ENCODE measurements at places on chromosomes 6 and 20.

- no peak for DNase-seq
Observed at GRCh38 chr6:100379386-100379785, 85.3 kb downstream of the SIM1 start.

- DNase-seq: no peak
Observed at GRCh38 chr6:56956491-56956890, 1.6 kb downstream of the BEND6 start.

GRCh38 chr6:116511424-116512110, at the start of gene CALHM5:
TSS of gene CALHM5 (plus strand) at chr6:116511639. CDS start at chr6:116511697, 58 bp downstream.
- DNase-seq: no peak

- DNase-seq: no peak
Observed at GRCh38 chr6:134060491-134061106, 8.2 kb upstream of the SLC2A12 start.

- no peak for DNase-seq
Observed at GRCh38 chr20:47850146-47850545, 64.9 kb upstream of the SULF2 start.

GRCh38 chr6:82832811-82833210, 232.8 kb downstream of the UBE3D start:
- DNase-seq: no peak

- no peak for DNase-seq
Observed at GRCh38 chr6:15121443-15121842, 124.4 kb upstream of the JARID2 start.

GRCh38 chr6:139433631-139434419, 59.4 kb upstream of the CITED2 start:
- DNase-seq: no peak

GRCh38 chr20:58708246-58708931, 15.8 kb downstream of the NPEPL1 start:
- DNase-seq: no peak

DNA sequence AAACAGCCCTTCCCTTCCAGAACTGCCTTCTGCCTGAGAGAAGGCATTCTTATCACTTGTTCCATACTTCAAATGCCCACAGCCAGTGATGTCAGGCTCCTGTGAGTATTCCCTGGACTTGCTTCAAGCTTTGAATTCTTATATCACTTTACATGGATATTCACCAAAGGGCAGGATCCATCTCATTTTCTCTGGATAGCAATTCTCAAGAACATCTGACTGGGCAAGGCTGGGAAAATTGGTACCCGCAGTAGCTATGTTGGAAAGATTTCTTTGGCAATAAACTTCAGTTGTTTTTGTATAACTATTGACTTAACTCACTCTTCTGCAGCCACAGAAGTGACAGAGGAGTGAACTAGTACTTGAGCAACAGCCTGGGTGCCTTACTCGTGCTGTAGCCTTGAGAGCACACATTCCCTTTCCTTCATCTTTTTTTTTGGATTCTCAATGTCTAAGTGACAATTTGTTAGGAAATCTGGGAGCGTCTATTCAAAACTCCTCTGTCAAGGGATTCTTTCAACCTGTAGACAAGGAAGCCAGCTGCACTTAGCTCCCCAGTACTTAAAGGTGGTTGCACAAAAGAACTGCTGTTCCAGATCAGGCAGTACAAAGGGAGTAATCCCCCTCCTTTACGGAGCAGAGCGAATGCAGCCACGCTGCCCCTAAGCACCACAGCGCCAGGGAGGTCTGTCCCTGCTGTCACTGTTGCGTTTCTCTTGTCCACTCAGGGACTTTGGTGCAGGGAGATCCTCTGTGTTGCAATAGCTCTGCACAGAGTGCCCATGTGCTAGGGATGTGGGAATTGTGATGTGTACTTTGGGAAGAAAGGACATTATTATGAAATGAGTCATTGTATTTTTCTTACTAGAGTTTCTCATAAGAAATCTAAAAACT, 69.6 kb downstream of the JAG1 start:
- DNase-seq: no peak

DNA sequence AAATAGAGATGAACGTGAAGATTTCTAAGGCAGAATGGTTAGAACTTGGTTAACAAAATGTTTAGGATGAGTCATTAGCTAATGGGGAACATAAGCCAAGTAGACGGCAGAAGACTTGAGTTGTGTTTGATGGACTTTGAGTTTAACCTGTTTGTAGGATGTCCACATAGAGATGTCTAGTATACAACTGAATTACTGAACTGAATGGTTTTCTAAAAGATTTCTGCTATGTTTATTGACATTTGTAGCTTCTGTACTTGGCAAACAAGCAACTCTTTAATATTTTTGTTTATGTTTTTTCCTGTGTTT, 54.5 kb upstream of the DYNLRB1 start:
- no peak for DNase-seq

DNA sequence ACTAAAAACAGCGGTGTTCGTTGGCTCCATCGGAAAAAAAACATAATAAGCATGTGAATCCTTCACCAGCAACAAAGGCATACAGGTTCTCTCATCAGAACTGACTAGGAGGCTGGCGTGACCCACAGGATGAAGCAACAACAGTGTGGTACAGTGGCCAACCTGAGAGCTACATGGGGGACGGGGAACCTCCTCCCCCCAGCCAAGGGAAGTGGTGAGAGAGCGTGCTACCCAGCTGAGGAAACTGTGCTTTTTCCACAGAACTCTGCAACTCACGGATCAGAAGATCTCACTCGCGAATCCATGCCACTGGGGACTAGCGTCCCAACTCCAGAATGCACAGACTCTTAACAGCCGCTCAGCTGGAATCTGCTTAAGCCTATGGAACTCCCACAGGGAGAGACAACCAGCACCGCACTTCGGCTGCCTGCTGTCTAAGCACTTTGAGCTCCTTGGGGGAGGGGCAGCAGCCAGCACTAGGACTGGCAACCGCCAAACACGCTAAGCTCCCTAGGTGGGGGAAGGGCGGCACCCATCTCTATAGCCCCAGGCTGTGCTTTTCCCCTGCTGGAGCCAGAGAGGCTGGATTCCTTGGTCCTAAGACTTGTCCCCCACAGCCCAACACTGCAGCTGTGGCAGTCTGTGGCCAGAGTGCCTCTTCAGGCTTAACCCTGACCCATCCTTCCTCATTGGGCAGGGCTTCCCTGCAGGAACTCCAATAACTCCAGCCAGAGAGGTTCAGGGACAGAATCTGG, 538.3 kb upstream of the BTBD3 start:
- no peak for DNase-seq

GRCh38 chr20:18314786-18315406, 26.6 kb downstream of the ZNF133 start:
- no peak for DNase-seq

DNA sequence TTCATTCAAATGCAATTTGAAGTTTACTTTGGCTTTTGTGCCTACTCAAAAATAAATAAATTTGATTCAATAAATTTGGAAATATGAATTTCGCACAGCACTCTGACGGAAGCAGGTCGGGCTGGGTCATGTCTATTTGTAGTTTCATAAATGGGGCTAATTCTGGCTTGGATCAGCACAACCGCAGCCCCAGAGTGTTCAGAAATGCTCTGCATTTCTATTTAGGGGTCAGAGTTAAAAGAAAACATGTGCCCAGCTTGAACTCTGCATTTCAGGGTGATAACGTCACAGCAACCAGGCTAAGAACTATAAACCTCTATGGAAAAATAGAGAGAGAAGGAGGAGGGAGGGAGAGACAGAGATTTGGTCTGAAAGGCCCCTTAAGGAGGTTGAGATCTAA, 480.9 kb upstream of the NOX3 start:
- no peak for DNase-seq

DNA sequence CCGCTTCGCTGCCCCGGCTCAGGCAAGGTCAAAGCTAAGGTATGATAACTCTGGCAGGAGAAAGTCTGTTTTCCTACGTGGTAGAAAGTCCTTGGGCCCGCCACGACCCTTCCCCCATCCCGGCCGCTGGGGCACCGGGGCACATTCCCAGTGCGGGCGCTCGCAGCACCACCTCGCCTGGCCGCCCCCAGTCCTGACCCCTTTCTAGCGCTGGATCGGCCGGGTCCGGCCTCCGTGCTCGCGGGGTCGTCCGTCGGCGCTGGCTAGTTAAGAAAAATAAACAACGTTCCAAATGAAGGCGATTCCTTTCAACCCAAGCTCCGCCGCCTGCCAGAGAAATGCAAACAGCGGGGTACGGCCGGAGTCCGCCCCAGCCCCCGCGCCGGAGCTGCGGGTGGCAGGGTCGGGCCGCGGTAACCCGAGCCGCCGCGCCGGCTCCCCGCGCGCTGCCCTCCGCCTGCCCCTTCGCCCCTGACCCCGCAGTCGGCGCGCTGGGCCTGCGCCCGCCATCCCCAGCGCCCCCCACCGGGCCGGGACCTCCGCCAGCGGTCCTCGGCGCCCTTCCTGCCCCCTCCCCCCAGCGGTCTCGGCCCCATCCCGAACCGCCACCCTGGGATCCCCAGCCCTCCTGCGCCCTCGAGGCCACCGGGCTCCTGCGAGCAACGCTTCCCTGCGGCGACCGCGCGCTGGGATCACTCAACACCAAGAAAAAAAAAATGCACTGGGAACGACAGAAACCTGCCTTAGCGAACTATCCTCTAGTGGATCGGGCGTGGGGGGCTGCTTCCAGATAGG, 37.6 kb downstream of the NCR2 start:
- DNase-seq: no peak

GRCh38 chr20:41005361-41005729, 23.3 kb upstream of the TOP1 start:
- no peak for DNase-seq

GRCh38 chr6:114176726-114177125, 166.1 kb downstream of the HS3ST5 start:
- no peak for DNase-seq

- no peak for DNase-seq
Observed at GRCh38 chr6:124371974-124372475, 568.4 kb downstream of the NKAIN2 start.

- DNase-seq: no peak
Observed at GRCh38 chr6:125477844-125478243, 176.1 kb upstream of the HDDC2 start.

DNA sequence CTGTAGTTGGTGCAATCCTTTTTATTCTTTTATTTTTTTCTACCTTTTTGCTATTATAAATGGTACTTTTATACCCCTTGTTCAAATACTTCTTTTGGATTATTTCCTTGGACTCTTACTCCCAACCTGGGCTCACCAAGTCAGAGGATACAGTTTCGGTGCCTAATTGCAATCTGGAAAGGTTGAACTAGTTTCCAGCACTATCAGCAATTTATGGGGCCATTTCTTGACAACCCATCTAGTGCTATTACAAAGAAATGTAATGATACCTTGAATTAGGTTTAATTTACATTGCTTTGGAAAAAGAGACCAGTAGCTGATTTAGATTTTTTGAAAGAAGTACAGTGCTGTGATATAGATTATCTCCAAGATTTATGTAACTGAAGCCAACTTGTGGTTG, 5.2 kb downstream of the PTPRA start:
- DNase-seq: no peak

DNA sequence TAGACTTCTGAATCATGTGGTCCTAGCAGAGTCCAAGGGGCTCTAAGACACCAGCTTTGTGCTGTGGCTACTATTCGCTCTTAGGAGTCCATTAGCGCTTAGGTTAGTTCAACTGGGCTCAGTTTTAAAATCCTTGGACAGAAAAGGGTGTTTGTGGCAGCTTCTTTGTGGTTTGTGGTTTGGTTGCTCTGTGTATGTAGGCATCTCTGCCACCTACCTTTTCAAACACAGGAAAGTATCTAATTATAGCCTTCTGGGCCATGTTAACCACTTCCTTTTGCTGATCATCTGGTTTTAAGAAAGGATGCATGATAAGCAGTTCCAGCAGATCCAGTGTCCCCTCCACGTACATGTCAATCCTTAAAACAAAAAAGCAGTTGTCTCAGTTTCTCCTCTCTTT, 10.8 kb downstream of the GSTA4 start:
- DNase-seq: peak; percentile 40

GRCh38 chr6:156169371-156169770, 607.8 kb upstream of the ARID1B start:
- no peak for DNase-seq

GRCh38 chr20:21111416-21111815, 5.3 kb upstream of the LINC00237 start:
- no peak for DNase-seq

GRCh38 chr6:139754898-139755775, 380.7 kb upstream of the CITED2 start:
- no peak for DNase-seq

GRCh38 chr6:41892921-41893564, 2.1 kb downstream of the USP49 start:
- DNase-seq: no peak

- no peak for DNase-seq
Observed at GRCh38 chr6:85580878-85581267, 12.8 kb downstream of the SNX14 start.

DNA sequence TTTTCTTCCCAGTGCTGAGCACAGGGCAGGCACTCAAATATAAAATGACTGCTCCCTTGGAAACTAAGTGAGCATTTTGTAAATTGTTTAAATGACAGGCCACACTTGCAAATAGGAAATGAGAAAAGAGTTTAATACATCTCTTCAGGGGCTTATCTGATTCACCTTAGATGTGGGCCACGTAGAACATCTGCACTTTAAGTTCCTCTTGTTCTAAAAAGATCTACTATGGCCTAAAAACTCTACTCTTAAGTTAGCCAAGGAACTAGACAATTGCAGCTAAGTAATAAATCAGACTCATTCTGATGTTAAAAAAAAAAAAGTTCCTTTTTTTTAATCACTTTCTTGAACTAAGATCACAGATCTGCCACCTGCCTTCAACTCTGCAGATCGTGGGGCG, 126.3 kb downstream of the KIF16B start:
- DNase-seq: no peak

- DNase-seq: no peak
Observed at GRCh38 chr6:24284006-24284405, 73.9 kb downstream of the DCDC2 start.

DNA sequence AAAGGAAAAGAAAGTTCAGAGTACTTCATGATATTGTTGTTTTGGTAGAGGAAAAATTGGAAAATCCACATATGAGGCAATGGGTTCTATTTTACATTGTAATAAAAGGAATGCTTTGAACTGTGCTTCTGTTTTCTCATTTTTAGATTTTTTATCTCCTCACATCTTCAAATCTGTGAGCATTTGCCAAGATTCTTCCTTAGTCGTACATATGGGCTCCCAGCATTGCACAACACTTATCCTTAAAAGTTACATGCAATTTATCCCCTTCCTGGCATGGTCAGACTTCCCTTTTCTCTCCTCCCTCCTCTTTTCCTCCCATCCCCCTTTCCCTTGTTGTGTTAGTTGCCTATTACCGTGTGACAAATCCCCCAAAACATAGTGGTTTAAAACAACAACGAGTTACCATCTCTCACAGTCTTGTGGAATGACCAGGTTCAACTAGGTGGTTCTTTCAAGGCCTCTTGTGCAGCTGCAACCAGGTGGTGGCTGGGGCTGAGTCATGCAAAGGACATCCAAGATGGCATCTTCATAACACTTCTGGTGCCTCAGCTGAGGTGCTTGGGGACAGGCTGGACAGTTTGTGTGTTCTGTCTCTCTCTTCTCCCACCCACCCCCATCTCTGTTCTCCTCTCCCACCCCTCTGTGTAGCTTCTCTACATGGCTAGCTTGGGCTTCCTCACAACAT, 68.7 kb downstream of the TXNDC5 start:
- DNase-seq: no peak

- DNase-seq: no peak
Observed at GRCh38 chr6:133317704-133318103, 76.5 kb downstream of the EYA4 start.
